ENCODE measurements at places on chromosomes 6 and 20. TPM values are rescaled to one million over a fixed set of nuclear protein-coding genes. Genes with fewer than 3 reads are reported as not detected.

RAET1G gene
- 28.8 TPM for total RNA-seq

HCK gene
- total RNA-seq, result not detected

SH3BGRL2 gene
- 14.9 TPM for total RNA-seq

MCCD1 gene
- not detected for total RNA-seq

ADGRF1 gene
- total RNA-seq, result 79.4 TPM

AVP gene
- not detected for total RNA-seq

DNA sequence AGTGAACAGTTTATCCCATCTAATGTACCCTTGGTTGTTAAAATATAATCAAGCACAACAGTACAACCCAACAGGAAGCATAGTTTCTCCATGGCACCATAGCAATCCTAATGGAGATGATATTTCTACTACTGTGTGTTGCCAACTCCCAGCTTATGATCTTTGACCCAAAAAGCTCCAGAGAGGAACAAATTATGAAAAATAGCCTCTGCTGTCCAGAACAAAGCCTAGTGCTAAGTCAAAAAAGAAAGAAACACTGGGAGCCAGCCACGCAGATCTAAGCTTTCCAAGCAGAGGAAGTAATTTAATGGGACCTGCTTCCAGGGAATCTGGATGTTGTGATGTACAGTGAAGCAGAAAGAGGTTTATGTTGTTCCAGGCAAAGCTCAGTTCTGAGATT is 52.2 kb upstream of the TASP1 start:
- no peak for DNase-seq

DNA sequence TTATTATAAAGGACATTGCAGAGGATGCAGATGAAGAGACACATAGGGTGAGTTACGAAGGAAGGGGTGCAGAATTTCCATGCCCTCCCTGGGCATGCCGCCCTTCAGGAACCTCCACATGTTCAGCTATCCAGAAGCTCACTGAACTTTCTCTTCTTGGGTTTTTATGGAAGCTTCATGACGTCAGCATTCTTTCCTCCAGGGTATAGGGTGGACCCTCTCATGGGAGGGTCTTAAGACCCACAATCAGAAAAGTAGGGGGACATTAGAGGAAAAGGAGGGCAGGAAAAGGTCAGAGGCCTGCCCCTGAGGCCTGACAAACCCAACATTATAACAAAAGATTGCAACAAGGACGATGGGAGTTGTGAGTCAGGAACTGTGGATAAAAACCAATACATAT is 14.6 kb upstream of the DCBLD1 start:
- no peak for DNase-seq

GRCh38 chr6:146819596-146820320 is 221.0 kb downstream of the ADGB start:
- DNase-seq, result no peak

GRCh38 chr20:41051009-41051825 is 22.6 kb downstream of the TOP1 start:
- DNase-seq, result no peak

DNA sequence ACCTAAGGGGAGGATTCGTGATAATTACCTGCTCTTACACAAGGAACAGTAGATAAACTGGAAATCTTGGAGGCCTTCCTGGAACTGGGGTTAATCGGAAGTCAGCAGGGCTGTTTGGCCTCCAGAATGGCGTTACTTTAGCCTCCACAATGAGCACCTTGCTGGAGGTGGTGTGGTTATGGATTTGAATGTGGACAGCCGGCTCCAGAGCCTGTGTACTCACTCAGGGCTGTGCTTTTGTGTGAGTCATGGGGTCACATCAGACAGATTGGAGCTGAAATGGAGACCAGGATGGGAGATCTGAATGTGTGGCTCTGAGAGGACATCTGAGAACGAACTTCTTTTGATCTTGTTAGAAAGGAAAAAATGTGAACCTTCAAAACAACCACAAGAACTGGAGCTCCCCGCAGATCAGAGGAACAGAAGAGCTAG is 30.4 kb downstream of the IGF2R start:
- DNase-seq, result no peak

DNA sequence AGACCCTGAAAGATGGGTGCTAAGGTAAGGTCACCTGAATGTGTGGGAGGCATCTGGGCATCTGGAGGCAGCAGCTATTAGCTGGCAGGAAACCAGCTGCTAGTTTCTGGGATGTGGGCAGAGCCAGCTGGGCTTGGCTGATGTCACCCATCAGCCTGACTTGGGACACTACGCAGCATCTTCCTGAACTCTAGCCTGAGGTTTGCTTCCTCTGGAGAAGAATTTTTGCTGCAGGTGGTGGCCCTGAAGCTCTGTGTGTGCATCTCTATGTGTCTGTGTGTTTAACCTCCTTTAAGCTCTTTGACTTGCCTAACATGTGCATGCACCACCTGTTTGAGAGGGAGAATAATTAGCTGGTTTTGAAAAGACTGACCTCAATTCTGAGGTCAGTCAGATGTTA is 465.1 kb upstream of the CHD6 start:
- DNase-seq, result no peak
